AG04450 (cell line): ENCODE measurements at places on chromosomes 3 and 15.

- no peak for DNase-seq
Measured at GRCh38 chr3:8303466-8303865, 198.2 kb upstream of the LMCD1 start.

GRCh38 chr15:80317389-80318182 lies 65.6 kb upstream of the CTXND1 start:
- DNase-seq: peak; percentile 79

DNA sequence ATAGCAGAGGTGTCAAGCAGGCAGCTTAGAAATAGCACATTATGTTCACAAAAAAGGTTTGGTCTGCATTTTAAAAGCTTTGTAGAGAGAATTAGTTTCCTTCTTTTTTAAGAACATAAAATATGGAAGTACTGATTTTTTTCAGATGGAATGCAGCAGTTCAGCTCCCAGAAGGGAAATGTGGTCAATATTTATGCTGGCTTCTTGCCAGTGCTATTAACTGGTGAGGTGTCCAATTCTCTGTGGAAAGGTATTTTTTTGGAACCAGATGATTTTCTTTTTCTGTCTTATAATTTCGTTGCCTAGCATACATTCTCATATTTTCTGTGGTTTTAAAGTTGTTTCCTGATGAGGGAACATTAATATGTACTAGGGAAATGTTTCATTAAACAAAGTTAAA lies 211.4 kb upstream of the ZNF385D start:
- DNase-seq: no peak

- no peak for DNase-seq
Measured at GRCh38 chr3:193743702-193744047, 150.7 kb downstream of the OPA1 start.

DNA sequence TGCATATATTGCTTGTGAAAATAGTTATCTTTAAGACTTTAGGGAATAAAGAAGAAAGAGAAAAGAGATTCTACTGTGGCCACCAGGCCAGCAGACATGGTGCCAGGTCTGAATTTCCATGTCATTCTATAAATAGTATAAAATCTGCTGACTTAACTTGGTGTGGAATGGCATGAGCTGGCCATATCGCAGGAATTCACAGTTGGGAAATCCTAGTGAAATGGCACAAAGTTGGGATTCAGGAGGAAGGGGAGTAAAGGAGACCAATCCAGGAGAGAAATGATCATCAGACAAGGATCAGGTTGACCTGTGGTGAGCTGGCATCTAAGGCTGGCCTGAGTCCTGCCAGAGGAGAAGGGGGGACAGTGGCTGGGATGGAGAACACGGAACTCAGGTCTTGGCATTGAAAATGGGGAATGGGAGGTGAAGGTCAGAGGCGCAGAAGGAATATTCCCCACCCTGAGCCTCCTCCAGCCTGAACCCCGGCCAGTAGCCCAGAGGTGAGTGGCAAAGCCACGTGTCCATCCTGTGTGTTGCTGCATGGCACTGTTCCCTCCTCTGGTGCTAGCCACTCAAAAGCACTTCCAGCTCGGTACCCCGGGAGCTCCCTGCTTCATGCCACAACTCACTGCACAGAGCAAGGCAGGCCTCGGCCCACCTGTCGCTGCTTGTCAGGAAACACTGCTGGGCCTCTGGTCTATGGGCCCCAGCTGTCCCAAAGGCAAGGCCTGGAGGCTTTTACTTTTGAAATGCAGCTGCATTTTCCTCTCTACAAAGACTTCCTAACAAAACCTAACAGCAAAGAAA lies 51.4 kb downstream of the SSUH2 start:
- no peak for DNase-seq

- no peak for DNase-seq
Measured at GRCh38 chr3:160860346-160860745, 104.3 kb downstream of the PPM1L start.

- DNase-seq: no peak
Measured at GRCh38 chr3:45075821-45076625, 49.9 kb downstream of the CLEC3B start.

DNA sequence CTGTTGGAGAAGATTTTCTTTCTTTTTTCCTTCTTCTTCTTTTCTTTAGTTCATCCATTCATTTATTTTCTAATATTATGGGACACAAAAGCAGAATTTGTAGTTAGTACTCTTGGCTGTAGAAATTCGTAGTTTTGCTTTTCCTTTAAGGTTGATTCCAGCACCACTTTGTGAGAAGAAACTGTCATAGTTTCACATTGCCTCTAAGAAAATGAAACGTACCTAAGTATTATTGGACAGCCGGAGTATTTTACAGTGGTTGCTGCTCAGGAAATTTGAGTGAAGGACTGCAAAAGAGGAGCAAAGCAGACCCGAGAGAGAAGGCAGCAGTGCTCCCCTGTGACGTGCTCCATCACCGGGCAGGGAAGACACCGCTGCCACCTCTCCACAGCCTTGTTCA lies 48.1 kb downstream of the PLCL2 start:
- no peak for DNase-seq

- DNase-seq: no peak
Measured at GRCh38 chr3:10322352-10322710, 1.4 kb upstream of the SEC13 start.

- no peak for DNase-seq
Measured at GRCh38 chr3:48232734-48233133, 8.2 kb upstream of the ZNF589 start.

- no peak for DNase-seq
Measured at GRCh38 chr3:71247221-71247957, 336.1 kb downstream of the FOXP1 start.

DNA sequence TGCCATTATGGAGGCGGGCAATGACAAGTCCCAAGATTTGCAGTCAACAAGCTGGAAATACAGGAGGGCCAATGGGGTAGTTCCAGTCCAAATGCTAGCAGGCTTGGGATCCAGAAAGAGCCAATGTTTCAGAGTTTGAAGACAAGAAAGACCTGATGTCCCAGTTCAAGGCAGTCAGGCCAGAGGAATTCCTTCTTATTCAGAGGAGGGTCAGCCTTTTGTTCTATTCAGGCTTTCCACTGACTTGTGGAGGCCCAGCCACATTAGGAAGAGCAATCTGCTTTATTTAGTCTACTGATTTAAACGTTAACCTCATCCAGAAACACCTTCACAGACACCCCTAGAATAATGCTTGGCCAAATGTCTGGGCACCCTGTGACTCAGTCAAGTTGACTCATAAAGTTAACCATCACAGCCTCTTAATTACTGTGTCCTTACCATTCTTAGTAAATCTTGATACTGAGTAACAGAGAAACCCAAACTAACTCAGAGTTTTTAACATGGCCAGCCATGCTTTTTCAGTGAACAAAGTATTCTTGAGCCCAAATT lies 50.9 kb upstream of the NPHP3 start:
- no peak for DNase-seq

- DNase-seq: no peak
Measured at GRCh38 chr3:29593802-29594201, 312.9 kb downstream of the RBMS3 start.

GRCh38 chr3:116056280-116056679 lies 389.0 kb downstream of the LSAMP start:
- no peak for DNase-seq

GRCh38 chr15:39589815-39590644 lies 9.2 kb downstream of the THBS1 start:
- no peak for DNase-seq

DNA sequence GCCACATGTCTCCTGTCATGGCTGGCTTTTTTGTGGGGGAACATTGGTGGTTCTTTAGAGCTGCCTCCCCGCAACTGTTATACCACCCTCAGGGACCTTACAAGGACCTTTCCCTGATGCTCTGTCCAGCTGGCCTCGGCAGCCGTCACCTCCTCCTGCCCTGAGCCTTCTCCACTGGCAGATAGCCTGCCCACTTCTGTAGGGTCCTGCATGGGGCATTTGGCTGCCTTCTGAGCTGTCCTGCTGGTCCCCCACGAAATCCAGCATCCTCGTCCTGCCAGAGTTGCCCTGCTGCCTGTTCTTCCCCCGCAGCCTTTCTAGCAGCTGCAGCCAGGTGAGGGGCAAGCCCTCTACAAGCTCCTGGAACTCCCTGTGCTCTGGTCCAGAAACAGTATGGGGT lies 86.2 kb downstream of the USP13 start:
- no peak for DNase-seq

DNA sequence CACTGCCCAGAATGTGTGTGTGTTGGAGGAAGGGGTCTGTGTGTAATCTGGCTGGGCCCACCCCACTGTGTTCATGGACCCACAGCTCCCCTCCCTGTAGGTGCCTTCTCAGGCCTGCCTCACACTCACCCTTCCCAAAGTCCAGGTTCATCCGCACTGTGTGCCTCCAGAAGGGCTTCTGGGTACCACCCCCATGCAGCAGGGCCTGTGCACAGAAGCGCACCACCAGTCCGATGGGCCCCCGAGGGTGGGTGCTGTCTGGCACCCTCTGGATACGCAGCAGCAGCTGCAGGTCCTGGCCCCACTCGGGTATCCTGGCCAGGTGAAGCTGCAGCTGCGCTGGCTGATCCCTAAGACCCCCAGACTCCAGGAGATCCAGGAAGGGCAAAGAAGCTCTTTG lies 12.8 kb upstream of the TGM5 start:
- no peak for DNase-seq

GRCh38 chr15:33468740-33469139 lies 158.0 kb downstream of the RYR3 start:
- no peak for DNase-seq

DNA sequence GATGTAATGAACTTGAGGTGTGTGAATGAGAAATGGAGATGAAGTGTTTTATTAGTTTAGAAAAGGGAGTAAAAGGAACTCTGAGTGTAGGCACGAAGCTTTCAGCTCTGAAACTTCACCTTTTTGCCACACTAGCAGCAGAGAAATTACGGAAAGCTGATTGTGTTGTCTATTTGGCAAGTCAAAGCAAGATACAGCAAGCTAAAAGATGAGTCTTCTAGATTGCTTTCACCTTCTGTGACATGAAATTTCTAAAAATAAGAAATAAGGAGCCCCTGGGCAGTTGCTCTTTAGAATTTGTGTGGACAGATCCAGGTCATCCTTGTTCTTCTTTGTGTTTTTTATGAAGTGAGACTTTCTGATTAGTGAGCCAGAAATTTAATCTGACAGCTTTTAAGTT lies 143.4 kb downstream of the FNDC3B start:
- DNase-seq: no peak

- DNase-seq: no peak
Measured at GRCh38 chr3:50297896-50298725, 1.1 kb downstream of the HYAL3 start.
